ENCODE measurements at places on chromosomes 7 and 10.

- DNase-seq: no peak
Observed at GRCh38 chr10:125174360-125174759, 14.0 kb upstream of the CTBP2 start.

DNA sequence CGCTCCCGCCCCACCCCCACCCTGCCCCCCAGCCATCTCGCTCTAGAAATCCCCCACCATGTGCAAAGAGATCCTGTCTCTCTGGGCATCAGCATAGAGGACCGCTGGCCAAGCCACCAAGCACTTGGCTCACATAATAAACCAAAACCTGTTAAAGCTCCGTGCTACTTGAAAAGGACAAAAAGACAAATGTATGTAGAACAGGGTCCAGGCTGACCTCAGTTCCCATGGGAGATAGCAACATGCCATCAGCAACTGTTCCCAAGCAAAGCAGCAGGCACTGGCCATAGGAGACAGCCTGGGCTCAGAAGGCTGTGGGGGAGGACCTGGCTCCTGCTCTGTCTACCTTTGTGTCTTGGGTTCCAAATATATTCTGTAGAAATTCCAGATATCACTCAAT is 38.4 kb upstream of the GDF10 start:
- DNase-seq: no peak

GRCh38 chr7:18828260-18828993 is 289.0 kb downstream of the TWIST1 start:
- no peak for DNase-seq

- DNase-seq: no peak
Observed at GRCh38 chr10:11261687-11262493, 244.2 kb downstream of the CELF2 start.

- no peak for DNase-seq
Observed at GRCh38 chr10:120253131-120253530, 203.9 kb upstream of the PLPP4 start.

DNA sequence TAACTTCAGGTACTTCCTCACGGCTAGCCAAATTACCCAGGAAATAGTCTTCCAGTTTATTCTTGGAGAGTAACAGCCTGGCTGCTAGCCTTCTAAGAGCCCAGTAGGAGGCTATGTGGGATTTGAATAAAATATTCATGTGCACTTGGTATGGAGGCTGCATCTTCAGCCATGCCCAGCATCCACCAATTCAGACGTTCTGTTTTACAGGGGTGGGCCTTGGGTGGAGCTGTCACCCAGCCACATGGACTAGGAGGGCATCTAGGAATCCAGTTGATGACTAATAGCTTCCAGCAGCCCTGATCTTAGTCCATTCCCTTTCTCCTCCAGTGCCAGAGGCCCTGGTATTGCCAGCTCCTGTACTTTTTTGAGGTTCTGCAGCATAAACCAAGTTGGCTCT is 66.3 kb upstream of the ZRANB1 start:
- no peak for DNase-seq

GRCh38 chr7:137962491-137962874 is 39.4 kb downstream of the CREB3L2 start:
- DNase-seq: no peak

GRCh38 chr7:63041786-63042185 is 956.9 kb upstream of the ZNF722 start:
- DNase-seq: no peak

DNA sequence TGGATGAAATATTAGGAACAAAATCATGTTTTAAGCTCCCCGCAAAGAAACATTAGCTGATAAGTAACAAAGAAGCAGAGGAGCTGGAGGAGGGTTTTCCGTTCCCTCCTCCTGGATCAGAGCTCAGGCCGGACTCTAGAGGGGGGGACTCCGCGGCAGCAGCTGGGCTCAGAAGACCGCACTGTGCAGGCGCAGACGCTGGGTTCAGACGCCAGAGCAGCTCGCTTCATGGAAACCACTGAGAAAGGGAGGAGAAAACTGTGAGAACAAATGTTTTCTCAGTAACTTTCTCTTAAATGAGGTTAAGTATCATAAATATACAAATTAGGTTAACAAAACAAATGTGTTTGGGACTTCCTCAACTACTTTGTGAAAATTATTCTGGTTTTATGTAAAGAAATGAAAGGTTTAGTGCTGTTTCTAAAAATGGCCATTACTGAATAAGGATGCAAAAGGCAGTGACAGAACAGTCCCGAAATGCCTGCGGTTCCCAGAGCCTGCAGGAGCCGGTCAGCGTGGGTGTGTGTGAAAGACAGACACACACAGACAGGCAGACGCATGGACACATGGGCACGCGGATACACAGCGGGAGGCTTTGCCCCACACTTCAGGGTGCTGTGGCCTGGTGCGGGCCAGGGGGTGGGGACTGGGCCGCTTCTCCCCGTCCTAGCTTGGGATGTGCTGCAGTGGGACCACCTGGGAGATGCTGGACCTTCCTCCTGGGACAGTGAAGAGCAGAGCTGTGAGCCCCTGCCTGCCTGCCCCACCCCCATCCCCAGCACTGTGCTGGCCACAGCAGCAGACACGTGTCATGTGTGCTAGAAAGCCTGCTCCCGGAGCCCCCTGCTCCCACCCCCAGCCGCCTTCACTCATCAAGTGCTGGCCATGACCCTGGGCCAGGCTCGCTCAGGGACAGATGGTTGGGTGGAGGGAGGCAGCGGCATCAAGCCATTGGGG is 20.3 kb upstream of the ADGRA1 start:
- DNase-seq: no peak

DNA sequence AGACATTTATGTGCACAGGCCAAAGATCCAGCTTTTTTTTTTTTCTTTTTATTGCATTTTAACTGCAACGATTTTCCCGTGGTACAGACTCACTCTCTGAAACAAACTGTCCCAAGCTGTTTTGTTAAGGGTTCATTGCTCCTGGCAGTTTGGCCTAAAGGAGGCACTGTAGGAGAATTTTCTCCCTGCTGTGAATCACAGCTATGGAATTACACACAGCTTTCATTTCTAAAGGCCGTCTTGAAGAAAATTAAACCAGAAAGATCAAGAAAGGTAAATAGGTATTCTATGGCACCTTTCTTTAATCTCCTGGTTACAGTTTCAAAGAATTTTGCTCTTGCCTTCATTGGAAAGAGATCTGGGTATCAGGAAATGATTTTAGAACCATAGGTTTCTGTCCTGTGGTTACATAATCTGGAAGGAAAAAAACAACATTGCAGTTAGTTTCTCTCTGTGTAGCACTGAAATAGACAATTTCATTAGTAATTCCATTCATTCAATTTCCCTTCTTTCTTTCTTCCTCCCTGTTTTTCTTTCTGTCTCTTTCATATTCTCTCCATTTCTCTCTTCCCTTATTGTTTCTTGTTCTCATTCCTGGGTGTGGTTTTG is 51.2 kb downstream of the PDK4 start:
- no peak for DNase-seq

DNA sequence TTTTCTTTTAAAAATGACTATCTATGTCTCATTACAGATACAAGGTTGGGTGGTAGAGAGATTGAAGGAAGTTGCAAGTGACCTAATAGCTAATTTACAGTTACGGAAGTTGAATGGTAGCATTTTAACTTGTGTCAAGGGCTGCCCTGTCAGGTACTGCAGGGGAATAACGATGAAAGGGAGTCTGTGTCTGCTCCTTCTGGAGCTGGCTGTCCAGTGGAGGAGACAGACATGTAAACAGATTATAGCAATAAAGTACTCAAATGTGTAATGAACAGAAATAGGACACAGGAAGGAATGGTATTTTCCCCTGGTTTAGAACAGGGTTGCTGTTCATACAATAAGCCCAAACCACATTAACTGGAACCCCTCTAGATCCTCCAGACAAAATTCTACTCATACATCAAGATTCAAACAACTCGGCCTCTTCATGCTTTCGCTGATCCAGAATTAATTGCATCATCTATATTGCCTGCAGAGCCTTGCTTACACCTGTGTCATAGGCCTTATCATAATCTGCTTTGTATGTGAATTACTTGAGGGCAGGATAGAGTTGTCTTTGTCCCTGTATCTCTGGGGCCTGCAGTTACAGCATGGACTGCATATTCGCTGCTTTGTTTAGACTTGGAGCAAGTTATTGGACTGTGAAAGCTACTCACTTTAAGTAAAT is 42.8 kb downstream of the AUTS2 start:
- no peak for DNase-seq

- no peak for DNase-seq
Observed at GRCh38 chr10:52420656-52421055, 106.6 kb downstream of the DKK1 start.

DNA sequence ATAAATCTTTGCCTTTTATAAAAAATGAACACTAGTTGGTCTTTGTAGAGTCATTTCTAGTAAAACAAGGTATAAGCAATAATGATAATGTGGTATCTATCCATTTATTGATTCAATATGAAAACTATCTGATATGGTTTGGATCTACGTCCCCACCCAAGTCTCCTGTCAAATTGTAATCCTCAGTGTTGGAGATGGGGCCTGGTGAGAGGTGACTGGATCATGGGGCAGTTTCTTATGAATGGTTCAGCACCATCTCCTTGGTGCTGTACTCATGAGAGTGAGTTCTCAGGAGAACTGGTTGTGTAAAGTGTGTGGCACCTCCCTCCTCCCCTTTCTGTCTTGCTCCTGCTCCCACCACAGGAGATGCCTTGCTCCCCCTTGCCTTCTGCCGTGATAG is 288.8 kb downstream of the CACNA2D1 start:
- no peak for DNase-seq

DNA sequence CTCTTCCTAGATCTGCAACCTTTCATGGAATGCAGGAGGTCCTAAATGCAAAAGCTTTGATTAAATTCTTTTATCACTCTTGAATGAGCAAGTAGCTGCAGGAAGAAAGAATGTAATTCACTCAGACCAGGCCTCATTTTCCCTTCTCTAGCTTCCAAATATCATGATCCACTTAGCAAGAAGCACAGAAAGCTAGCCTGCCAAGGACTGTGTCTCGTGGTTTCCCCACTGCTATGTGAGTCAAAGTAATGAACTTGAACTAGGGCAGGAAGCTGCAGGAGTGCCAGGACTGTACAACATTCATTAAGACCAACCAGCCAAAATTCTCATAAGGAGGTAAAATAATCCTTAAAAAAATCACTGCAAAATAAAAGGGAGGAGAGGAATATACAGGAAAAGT is 379.2 kb downstream of the CALN1 start:
- no peak for DNase-seq

GRCh38 chr10:51389415-51390321 is 309.7 kb downstream of the CSTF2T start:
- DNase-seq: peak; percentile 50

DNA sequence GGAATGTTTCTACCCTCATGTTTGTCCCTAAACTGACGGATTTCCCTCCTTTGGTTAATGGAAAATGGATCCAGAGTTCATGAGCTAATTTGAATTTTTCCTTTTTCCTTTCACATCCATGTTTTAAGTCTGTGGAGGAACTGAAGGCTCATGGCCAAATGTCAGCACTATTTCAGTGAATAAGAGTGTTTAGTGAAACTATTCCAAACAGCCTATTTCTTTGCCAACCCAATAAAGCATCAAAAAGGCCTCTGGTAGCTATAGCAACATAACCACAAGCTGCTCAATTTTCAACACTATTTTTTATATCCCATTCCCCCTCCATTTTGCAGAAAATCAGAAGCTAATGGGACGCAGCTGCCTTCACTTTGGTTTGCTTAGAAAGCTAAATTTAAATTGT is 1454.1 kb downstream of the GATA3 start:
- DNase-seq: no peak

- no peak for DNase-seq
Observed at GRCh38 chr10:74976565-74976964, 134.9 kb upstream of the SAMD8 start.

- no peak for DNase-seq
Observed at GRCh38 chr7:98322331-98323270, 41.1 kb downstream of the BRI3 start.

GRCh38 chr7:154953006-154953684 is 49.8 kb downstream of the PAXIP1 start:
- peak; percentile 80 for DNase-seq

DNA sequence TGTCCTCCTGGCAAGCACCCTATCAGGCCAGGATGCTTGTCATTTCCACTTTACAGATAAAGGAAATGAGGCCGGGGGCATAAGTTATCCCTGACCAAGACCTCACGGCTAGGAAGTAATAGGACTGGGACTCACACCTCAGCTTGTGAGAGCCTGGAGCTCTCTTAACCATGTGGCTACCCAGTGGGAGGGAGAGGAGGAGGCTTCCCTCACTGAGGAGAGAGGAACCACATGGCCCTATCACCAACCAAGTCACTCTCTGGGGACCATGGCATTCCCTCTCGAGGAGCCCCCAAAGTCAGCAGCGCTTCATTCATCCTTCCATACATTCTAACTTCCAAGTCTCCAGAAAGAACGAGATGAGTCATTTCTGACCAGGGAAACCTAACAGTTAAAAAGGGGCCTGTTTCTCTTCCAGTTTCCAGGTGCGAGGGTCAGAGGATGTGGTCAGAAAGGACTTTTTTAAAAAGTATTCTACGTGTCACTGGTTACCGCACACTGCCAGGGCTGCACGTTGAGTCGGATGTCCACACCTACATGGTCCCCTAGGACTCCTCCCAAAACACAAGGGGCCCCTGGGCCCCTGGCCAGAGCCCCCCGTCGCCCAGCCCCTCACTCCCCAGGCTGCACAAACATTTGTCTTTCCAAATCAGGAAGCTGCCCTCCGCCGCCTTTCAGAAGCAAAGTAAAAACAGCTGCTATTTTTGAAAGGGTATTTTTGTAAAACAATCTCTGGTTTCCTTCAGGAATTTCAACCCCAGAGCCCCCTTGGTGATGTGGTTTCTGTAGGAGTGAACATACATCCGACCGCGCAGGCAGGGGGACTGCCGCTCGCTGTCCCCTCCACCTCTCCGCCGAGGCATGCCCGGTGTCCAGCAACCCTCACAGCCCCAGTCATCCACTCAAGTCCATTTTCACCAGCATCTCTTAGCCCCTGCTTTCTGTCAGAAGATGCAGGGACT is 128.2 kb upstream of the CHST15 start:
- no peak for DNase-seq

DNA sequence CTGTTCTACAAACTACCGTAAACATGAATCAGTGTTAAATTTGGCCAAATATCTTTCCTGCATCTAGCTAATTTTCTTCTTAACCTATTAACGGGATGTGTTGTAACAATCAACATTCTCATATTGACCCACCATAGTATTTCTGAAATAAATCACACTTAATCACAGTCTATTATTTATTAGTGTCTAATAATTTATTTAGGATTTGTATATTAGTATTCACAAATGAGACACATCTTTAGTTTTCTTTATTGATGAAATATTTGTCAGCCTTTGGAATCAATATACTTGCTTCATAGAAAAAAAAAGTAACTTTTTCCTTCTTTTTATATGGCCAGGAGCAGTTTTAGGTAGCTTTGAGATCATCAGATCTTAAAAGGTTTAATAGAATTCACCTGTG is 4.6 kb downstream of the GIMAP7 start:
- DNase-seq: no peak

GRCh38 chr10:133307776-133308420 is 774 bp downstream of the TUBGCP2 start:
- DNase-seq: peak; percentile 92

DNA sequence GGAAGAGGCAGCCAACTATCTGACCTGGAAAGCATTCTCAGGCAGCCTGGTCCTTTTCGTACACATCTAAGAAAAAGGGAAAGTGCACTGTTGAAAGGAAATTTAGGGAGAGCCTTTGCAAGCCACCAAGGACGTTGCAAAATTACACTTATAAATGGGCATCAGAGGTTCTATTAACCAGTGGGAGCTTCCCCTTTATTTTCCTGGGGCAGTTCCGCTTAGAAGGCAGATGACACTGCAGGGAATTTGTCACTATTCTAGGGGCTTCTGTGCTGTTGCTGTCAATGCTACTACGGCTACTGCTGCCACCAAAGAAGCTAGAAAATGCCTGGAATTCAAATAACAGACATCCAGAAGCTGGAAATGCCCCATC is 79.6 kb upstream of the AUTS2 start:
- no peak for DNase-seq

- DNase-seq: no peak
Observed at GRCh38 chr10:124176349-124177179, 83.2 kb upstream of the CHST15 start.

Measured in activated CD4-positive, alpha-beta T cell treated with anti-CD3 and anti-CD28 coated beads, Interleukin-2, amount 50 U/mL, for 48 hours (primary cell).